Stimulated activated CD8-positive, alpha-beta memory T cell treated with anti-CD3 and anti-CD28 coated beads, Interleukin-7, amount 100 ng/mL, for 48 hours (primary cell): ENCODE measurements at places on chromosomes 16 and 17.

- DNase-seq: no peak
Observed at GRCh38 chr17:57486882-57487301, 230.6 kb downstream of the MSI2 start.

GRCh38 chr17:37847102-37847501 lies 77.1 kb upstream of the TBC1D3K start:
- DNase-seq: no peak

DNA sequence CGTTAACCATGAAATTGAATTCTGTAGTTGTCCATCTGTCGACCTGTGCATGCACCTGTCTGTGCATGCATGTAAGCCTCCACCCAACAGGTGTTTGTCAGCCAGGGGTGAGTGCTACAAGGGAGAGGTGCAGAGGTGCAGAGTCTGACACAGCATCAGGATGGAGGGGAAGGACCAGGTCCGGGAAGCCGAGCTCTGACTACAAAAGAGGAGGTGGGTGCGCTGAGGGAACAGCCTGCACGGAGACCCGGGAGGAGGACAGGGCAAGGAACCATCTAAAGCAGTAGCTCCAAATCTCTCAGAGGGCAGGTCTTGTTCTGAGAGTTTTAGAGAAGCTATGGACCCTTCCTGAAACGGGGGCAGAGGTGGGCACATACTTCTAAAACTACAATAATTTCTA lies 54.1 kb downstream of the B9D1 start:
- no peak for DNase-seq

- no peak for DNase-seq
Observed at GRCh38 chr17:80826346-80826954, 165.2 kb upstream of the CHMP6 start.

DNA sequence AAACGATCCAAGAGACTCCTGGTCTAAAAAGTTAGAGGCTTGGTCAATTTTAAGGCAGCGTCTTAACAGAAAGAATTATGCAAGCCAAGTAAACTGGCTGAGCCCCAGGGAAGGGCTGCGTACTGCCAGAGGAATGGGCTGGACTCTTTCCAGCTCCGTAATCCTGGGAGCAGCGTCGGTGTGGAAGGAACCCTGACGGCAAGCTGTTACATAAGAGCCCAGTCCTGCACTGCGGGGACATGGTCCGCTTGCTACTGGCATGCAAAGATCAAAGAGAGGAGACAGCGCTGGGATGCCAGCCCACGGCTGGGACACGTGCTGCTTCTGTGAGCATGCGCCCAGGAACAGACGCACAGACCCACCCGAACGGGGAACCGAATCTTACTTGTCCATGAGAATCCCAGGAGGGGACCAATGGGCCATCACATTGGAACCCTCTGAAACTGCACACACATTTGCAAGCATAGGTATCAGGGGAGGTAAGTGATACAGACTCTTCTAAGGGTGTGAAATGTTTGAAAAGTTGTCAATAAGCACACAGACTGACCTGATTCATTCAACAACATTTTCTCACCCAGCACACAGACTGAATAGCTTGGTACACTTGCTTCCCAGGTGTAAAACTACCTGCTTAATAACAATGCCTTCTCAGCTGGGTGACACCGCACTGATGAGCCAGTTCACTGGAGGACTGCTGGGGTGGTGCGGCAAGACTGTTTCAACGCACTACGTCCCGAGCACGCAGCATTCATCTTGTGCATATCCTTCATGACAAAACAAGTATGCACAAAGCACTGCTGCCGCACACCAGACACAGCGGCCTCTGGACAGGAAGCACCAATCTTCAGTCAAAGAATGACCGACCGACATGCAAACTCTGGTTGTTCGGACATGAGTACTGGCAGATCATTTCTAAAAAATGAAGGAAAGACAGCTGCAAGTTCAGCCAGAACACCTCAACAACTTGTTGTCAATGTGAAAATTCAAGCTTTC lies 94.9 kb downstream of the ANKRD11 start:
- no peak for DNase-seq

DNA sequence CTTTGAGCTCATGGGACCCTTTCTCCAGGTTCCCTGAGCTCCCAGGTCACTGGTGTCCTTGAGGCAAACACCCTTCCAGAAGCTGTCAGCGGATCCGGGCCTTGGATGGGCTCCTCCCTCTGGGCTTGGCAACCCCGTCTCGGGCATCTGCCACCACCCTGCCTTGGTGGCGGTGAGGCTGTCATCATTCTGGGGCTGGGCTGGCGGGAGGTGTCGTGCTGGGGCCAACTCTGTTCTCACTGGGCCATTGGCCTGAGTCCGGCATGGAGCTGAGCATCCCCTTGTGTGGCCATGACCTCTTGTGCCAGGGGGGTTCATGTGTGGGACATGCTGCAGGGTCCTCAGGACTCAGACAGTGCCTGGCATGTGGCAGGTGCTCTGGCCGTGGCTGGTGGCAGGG lies 197.6 kb downstream of the LAT start:
- no peak for DNase-seq
